ENCODE measurements at places on chromosomes 6 and 20.

DNA sequence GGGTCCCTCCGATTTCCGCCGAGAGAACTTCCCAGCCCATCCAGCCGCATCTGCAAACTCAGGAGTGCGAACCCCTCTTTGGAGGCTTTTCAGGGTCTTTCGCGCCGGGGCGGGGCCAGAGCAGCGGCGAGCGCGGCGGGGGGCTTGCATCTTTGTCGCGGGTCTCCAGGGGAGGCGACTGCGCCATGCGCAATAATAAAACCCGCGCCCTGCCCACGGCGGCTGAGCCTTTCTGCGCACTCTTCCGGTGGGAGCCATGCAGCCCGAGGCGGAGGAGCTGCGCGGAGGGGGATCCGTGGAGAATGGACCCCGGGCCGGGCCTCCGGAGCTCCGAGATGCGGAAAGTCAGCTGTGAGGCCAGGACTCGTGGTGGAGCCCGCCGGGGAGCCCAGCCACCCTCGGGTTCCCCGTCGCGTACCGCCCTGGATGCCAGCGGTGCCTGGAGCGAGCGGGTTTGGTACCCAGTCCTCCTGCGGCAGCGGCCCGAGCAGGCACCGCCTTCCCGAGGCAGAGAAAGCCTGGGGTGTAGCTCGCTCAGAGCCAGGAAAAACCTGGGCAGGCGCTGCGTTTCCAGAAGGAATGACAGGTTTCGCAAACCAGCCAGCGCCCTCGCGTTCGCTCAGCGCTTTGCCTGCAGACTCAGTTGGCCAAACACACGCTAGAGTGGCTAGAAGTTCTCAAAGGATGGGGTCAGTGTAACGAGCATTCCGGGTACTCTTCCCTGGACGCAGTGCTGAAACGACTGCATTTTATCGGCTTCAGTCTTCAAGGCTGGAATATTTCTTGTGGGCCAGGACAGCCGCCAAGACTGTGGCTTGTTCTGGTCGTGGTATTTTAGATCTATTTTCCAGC lies 1.2 kb downstream of the AKAP12 start:
- no peak for DNase-seq

DNA sequence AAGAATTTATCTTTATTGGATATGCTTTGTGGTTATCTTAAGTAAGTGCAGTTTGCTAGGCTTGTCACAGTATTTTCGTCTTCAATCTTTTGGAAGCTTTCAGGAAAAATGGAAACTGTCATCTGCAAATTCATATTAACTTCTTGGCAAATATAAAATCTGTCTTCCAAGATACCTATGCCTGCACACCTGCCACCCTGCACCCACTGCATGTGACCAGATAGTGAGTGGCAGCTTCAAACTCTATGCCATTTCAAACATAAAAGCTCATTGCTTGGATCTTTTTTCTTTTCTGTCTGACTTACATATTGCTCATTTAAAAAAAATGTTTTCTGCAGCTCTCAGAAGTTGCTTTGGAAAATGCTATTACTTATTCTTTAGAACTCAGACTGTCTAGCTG lies 14.1 kb downstream of the OPRM1 start:
- no peak for DNase-seq

GRCh38 chr20:1660246-1660645 lies 2.7 kb upstream of the SIRPG start:
- no peak for DNase-seq

DNA sequence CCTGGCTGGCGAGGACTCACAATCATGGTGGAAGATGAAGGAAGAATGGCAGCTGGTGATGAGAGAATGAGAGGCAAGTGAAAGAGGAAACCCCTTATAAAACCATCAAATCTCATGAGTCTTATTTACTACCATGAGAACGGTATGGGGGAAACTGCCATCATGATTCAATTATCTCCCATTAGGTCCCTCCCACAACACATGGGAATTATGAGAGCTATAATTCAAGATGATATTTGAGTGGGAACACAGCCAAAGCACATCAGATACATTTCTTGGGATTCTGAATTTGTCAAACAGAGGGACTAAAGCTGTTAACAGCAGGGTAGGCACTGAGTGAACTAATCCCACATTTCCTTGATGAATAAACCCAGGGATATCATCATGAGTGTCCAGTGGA lies 116.2 kb upstream of the PLCB4 start:
- DNase-seq: no peak

- no peak for DNase-seq
These were observed 39.5 kb upstream of the ENPP5 start for GRCh38 chr6:46210294-46210693.

DNA sequence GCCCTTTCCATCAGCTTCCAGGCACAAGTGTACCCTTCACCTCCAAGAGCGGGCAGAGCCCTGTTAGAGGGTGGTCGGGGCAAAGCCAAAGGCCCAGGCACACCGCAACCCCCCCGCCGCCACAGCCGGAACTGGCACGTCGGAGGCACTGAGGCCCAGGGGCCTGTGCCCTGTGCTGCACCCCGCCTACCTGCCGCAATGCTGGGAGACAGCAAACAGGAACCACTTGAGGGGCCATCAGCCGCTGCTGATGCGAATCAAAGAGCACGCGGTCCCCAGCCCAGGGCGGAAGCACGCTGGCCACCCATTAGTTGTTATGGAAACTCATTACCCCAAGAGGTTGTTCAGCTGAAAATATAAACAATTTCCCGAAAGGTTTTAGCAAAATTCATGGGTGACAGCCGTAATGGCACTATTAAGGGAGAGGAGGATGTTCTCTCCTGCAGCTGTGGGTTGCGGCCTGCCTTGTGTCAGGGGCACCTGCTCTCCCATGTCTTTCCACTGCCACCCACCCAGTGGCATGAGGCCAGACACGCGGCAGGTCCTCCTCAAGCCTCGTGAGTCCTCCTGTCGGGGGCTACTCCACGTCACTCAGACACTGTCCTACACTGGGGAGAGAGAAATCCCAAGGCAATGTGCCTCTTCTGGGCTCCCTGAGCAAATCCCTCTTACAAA lies 65.3 kb downstream of the EDN3 start:
- DNase-seq: no peak

GRCh38 chr6:25302677-25303128 lies 23.5 kb downstream of the CARMIL1 start:
- DNase-seq: no peak

DNA sequence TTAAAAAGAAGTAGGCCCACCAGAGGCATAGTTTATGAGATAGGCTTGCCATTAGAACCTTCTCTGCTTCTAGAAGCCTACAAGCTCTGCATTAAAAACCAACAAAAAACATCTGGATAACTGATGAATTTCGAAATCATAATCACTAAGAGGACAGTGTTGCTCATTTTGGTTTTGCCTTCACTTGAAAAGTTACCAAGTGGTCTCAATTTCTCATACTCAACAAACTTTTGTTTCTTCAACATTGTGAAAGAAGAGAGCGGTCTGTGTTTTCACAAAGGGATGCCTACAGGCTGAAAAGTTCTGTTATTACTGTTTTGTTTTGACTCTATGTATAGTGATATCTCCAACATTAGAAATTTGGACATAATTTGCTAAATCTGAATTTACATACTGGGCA lies 98.9 kb downstream of the PDSS2 start:
- DNase-seq: no peak

- no peak for DNase-seq
These were observed 85.9 kb upstream of the PRSS16 start for GRCh38 chr6:27161603-27161945.
